ENCODE measurements at places on chromosomes 4 and X.
A peak's percentile ranks its signal among the peaks of the same experiment; 100 is the strongest.

- no peak for DNase-seq
These were observed 425.0 kb downstream of the FAT4 start for GRCh38 chr4:125739760-125740159.

DNA sequence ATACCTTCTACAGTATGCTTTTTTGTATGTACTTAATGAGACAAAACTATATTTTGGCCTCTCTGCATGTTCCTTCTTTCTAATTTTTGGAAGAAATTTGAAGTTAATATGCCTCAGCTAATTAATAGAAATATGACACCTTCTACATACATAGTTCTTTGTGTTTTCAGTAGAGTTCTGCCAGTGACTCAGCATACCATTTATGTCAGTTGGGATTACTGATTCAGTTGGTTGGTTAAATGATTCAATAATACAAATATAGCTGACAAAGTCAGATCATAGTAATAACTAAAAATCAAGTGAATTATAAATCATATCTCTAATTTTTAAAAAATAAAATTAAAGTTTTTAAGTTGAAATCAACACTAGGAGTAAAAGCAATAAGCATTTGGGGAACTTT is 16.8 kb downstream of the BTC start:
- DNase-seq = no peak

DNA sequence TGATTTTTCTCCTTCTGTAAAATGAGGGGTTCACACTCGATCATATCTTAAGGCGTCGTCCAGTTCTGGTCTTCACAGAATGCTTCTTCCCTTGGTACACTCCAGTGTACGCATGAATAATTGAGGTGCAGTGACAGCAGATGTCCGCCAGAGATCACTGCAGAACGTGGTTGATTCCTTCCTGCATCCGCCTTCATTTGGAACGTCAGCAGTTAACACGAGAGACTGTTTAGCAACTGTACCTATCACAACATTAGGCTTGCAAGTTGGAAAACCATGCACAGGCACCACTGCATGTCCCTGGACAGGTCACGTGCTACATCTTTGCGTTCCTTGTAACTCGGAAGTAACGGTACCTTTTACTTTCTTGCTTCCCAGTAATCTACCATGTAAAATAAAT is 66.0 kb upstream of the GEMIN8 start:
- DNase-seq = peak; percentile 60

DNA sequence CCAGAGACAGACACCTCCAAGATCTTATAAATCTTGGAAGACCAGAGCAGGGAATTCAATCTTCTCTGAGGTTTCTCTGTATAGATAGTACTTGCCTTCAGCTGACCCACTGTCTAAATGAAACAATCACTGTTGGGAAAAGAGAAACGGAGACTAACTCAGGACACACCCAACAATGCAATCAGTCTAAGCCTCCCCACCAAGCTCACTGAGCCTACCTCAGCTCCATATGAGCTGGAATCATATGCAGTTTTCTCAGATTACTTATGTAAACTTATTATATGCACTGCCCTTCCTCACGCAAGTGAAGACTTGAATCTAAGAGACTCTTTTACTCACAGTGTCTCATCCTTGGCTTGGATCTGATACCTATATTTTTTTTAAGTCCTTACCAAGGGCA is 110.5 kb downstream of the PCDH19 start:
- DNase-seq = no peak

DNA sequence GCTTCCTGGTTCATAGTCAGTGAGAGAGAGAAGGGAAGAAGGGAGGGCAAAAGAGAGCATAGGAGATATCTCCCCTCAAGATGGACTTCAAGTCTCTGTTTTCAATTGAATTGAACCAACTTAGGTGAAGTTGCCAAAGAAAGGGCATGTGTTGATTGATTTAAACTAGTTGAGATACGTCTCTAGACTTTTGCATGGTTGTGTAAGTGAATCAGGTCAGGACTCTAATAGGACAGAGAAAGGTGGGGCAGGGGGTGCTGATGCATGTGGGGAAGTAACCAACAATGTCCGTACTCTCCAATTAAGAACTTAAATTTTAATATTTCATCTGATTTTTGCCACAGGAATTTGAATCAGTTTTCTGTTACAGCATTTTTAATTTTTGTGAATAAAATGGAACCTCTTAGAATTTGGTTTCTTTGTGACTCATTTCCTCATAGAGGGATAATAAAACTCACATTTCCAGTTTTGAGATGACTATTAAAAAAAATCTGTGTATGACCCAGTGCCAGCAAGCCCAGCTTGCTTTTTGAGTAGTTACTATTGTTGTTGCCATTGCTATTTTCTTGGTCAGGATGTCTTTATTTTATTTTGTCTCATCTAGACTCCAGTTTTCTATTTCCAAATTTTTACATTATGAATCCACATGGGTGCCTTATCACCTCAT is 37.3 kb downstream of the SLIT2 start:
- DNase-seq = no peak

GRCh38 chr4:8205241-8205707 is 6.2 kb downstream of the SH3TC1 start:
- peak; percentile 72 for DNase-seq

DNA sequence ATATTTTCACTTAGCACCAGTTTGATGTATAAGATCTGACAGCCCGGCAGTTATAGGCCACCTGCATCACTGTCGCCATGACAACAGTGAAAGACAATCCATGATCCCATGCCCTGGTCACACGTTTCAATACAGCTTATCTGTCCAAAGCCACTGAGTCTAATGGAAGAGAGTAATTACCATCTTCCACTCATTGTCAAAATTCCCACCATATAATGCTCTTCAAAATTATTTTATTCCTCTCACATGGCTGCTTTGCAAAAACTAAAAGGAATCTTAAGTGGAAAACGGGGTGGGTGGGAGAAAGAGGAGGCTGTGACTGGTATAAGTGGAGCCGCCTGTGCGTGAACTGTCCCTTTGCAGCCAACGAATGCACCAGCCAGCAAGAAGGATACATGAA is 44.2 kb downstream of the MAML3 start:
- no peak for DNase-seq

GRCh38 chr4:132540268-132540667 is 608.8 kb upstream of the PCDH10 start:
- DNase-seq = no peak

DNA sequence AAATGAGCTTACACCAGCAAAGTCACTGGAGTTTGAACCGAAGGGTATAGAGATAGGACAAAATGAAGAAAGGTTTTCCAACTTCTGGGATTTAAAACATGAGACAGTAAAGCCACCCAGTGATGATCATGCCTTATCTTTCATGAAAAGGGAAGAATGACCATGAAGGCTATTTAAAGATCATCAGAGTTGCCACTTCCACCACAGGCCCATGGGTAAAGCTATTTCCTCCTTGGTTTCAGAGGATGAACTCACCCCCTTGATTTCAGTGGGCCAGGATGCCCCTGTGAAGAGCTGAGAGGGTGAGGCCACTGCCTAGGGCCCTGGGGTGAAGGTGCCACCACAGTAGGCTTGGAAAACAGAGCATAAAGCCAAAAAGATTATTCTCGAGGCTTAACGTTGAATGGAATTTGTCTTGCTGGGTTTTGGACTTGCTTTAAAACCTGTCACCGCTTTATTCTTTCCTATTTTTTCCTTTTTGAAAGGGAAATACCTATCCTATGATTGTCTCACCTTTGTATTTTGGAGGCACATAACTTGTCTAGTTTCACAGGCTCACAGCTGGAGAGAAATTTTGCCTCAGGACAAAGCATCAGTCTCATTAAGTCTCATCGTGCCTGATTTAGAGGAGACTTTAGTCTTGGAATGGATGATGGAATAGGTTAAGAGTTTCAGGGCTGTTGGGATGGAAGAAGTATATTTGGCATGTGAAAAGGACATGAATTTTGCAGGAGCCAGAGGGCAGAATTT is 254.0 kb downstream of the SNCA start:
- no peak for DNase-seq

DNA sequence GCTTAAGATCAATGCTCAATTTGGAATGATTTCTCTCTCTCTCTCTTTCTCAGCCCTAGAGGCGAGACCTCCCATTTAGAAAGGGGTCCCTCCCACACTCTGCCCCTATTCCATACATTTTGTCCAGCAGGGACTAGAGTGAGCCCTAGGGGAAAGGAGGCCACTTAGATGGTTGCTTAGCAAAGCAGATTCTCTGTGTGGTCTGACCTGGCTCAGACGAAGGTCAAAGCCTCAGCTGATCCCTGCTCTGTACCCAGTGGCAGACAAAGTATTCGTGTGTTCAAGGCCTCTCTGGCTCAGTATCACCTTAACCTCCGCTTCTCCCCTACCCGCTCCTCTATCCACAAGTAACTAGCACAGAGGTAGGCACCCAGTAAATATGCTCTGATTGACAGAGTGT is 78.4 kb downstream of the HPRT1 start:
- no peak for DNase-seq

GRCh38 chr4:87034527-87034926 is 99.7 kb downstream of the AFF1 start:
- DNase-seq = no peak

GRCh38 chr4:142728233-142728632 is 117.9 kb downstream of the INPP4B start:
- DNase-seq = no peak

- no peak for DNase-seq
These were observed 48.3 kb upstream of the MND1 start for GRCh38 chr4:153296040-153296823.

DNA sequence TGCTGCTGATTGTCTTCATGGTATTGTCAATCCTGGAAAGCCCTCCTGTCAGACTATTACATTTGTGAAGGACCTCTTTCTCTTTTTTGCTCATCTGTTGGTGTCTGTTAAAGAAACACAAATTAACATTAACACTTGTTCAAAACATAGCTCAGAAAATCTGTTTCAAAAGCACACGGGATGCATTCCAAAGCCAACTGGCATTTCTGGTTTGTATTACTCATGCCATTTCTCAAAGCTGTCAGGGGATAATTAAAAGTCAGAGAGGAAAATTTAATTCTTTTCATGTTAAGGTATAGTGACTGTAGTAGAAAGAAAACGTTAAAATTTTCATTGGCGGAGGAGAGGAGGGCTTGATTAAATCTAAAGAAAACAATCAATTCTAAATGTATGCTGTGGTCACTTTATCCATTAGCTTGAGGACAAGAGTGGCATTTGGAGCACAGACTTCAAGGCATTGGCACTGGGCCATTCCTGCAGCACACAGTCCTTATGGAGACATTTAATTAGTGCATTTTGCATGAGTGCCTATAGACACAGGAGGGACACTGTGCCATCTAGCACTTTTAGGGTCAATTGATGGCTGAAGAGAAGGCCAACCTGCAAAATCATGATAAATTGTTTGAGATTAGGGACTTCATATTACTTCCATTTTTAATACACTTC is 21.2 kb upstream of the GLRA2 start:
- DNase-seq = no peak

- DNase-seq = no peak
These were observed 53.9 kb upstream of the ATP8A1 start for GRCh38 chr4:42710761-42711160.

- no peak for DNase-seq
These were observed 2.3 kb downstream of the ODAM start for GRCh38 chr4:70197842-70198241.

- peak; percentile 73 for DNase-seq
These were observed 161.8 kb downstream of the FAM47A start for GRCh38 chrX:33970028-33970967.

- peak; percentile 60 for DNase-seq
These were observed 386.1 kb upstream of the CNKSR2 start for GRCh38 chrX:20988118-20988517.

Measured in NB4 (cell line).